NCI-H510A treated with DMSO at 0.1 percent for 48 hours (cell line): ENCODE measurements at places on chromosomes 13 and 19.

- peak; percentile 54 for DNase-seq
Measured at GRCh38 chr19:55383279-55384130, 587 bp downstream of the TMEM238 start.

DNA sequence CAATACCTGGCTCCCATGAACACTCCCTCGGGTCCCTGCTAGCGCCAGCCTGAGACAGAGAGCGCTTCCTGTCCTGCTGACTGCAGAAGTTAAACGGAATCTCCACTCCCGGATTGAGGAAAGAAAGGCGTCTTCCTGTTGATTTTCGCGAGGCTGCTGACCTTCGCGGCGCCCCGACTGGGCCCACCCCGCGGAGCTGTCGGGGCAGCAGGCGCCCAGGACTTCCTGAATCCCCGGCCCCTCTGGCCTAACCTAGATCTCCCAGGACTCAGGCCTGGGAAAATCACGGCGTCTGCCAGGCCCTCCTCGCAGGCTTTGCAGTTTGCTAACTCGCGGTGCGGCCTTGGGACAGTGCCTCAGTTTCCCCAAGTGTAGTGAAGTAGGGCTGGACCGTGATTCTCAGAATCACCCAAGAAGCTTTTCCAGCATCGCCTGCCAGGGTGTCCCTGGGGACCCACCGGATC is 108.8 kb downstream of the KCTD15 start:
- no peak for DNase-seq

- DNase-seq, result no peak
Measured at GRCh38 chr19:30792561-30793505, 420.6 kb downstream of the ZNF536 start.

DNA sequence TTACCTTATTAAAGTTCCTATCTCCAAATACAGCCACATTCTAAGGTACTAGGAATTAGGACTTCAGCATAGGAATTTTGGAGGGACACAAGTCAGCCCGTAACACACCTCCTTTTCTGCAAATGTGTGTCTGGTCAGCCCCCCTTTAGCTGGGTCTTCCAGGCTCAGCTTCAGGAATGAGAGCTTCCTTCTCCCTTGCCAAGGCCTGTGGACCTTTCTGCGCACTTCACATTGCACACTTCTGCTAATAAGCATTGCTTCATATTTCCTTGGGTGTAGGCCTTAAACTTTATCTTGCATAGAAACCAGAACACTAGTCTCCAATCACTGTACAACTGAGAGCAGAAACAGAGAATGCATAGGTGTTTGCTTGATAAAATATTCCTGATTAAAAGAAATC is 4.5 kb upstream of the STK24 start:
- DNase-seq, result no peak

DNA sequence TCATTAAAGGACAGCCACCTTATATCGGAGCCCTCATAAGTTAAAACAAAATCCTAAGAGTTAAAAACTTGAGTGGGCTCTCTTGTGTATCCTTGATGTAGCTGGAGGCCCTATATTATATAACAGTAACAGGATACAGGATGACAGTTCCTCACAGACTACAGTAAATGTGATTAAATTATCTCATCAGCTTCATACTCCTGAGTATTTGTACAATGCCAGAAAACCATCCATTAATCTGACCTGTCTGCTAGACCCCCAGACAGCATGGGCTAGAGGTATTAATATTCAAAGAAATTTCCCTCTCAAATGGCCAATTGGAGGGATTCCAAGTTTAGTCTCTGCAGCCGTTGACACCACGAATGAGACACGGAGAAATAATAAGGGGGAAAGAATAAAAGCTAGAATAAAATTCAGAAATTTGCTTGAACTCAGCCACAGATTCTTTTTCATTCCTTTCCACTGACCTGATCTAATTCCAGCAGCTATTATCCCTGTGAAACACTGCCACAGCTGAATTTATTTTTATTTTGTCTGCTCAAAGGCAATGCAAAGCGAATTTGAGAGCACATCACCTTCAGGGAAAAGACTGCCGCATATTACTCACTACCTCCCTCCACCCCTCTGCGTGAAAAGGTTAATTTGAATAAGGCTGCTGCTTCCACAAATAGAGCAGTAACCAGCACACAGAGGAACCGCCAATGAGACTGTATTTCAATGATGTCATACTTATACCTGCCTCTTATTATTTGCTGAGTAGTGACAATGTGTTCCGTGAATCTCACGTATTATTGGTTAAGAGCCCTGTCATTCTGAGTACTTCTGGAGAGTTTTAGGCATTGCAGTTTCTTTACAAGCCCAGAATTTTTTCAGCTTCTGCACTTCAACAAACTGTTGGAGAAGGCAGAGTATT is 155.9 kb upstream of the KLF12 start:
- DNase-seq, result peak; percentile 59

- no peak for DNase-seq
Measured at GRCh38 chr19:2345076-2345475, 15.0 kb upstream of the TMPRSS9 start.

DNA sequence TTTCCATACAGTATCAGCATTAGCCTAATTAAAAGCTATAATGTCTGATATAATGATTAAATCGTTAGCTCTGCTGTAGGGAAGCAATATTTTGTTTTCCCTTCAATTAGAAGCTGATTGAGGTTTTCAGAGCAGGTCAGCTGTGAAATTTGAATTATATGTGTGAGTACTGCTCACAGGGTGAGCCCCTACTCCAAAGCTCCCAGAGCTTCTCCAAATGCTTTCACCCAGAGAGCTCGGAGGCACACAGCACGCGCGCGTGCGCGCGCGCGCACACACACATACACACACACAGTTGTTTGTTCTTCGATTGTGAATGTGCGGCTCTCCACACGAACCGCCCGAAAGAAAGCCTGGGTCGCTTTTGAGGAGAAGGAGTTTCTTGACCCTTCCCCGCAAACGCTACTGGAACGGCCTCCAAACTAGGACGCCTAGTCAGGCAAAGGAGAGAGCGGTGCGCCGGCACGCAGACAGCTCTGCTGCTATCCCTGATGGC is 4.8 kb upstream of the SOX1 start:
- DNase-seq, result no peak

DNA sequence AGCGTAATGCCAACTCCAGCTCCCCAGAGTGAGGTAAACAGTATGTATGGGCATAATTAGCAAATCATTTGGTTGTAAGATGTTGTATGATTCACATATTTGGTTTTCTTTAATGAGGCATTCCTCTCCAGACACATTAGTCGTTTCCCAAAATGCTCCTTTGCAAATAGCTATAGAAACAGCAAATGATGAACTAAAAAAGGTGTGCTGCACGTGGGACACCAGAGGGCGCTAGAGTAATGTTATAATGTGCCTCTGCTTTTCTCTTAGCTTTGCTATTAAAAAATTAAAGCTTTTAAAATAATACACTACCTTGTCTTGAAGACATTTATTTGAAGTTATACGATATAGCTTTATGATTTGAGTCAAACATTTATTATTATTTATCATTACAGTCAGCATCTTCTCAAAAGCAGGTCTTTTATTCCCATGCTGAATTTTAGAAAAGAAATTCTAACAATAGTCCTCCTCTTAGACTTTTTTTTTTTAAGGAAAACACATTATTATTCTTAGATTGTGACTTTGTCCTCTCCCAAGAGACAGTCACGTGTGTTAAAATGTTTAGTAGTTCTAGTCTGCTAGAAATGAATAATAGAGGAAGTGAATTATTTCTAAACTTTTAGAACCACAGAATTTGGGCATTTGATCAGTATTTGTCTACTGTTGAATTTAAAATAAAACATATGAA is 121.6 kb upstream of the FRY start:
- DNase-seq, result peak; percentile 61

DNA sequence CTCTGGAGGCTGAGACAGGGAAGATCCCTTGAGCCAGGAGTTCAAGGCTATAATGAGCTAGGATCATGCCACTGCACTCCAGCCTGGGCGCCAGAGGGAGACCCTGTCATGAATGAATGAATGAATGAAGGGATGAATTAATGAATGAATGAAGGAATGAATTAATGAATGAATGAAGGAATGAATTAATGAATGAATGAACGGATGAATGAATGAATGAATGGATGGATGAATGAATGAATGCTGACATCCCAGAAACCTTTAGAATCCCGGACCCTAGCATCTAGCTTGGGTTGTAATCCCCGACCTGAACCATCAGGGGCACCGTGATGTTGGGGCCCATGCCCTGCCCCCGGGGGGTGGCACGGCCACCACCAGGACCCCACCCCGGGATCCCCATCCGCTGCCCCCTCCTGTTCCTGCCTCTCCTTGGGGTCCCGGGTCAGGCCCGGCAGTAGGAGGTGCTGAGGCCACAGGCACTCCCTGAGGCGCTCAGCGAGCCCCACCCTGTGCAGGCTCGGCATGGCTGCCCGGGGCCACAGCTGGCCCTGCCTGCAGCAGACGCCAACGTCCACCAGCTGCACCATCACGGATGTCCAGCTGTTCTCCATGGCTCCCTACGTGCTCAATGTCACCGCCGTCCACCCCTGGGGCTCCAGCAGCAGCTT is 3.4 kb downstream of the EBI3 start:
- no peak for DNase-seq

DNA sequence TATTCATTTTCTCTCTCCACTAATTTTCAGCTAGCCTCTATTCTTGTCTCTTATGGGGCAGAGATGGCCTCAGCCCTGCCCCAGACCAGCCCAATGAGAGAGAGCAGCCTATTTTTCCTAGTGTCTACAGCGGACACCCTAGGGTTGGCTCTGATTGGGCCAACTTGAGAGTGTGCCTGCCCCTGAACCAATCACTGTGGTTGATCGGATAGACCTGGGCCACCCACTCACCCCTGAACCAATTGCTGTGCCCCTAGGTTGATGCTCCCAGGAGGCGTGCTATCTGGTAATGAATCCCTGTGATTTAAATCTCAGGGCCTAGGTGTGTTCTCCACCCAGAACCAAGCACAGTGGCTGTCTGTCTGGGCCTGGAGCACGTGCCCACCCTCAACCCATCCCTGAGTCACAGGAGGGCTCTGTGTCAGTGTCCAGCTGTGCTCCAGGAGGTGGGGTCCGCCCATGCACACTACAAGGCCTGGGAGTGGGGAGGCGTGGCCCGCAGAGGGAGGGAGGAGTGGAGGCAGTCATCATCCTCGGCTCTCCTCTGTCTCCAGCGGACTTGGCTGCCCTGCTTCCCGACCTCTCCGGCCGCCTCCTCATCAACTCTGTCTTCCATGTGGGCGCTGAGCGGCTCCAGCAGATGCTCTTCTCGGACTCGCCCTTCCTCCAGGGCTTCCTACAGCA is 14.9 kb upstream of the SCN1B start:
- no peak for DNase-seq

GRCh38 chr13:110376120-110376519 is 69.0 kb downstream of the COL4A2 start:
- no peak for DNase-seq

GRCh38 chr13:100470866-100471505 is 117.6 kb downstream of the GGACT start:
- DNase-seq, result no peak

- DNase-seq, result no peak
Measured at GRCh38 chr13:78040205-78040830, 121.7 kb upstream of the EDNRB start.
